LNCaP clone FGC (cell line): ENCODE measurements at places on chromosomes 12 and 14.

GRCh38 chr12:57149245-57149900, 2.0 kb upstream of the LRP1-AS start:
- DNase-seq = no peak

DNA sequence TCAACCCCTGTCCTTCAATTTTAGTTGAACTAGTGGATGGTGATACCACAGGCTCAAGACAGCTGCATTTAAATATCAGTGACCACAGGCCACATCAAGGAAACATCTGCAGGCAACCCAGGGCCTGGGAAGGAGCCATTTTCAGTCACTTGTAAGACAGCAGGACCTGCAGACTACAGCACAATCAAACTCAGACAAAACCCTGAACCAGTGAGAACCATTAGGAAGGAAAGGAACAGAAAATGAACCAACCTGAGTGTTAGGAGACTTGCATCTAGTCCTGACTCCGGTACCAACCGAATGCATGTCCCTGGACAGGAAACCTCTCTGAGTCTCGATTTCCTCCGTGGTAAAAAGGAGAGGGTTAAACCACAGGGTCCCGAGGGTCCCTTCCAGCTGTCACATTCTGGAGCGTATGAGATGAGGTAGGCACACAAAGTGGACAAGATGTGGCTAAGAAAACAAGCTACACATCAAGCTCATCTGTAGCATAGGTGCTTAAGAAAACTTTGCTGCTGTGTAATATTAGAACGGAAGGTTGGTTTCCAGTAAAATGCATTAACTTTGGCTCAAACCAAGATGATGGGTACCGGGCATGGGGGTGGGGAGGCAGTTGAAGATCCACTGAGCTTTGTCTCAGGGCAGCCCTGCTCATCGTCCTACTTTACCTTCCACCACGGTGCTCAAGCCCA, 1.6 kb upstream of the CDKN1B start:
- DNase-seq = no peak

- peak; percentile 37 for DNase-seq
Measured at GRCh38 chr12:49201595-49202295, 12.9 kb upstream of the TUBA1A start.

GRCh38 chr12:53159195-53159839, 21.2 kb upstream of the ZNF740 start:
- DNase-seq = peak; percentile 43

DNA sequence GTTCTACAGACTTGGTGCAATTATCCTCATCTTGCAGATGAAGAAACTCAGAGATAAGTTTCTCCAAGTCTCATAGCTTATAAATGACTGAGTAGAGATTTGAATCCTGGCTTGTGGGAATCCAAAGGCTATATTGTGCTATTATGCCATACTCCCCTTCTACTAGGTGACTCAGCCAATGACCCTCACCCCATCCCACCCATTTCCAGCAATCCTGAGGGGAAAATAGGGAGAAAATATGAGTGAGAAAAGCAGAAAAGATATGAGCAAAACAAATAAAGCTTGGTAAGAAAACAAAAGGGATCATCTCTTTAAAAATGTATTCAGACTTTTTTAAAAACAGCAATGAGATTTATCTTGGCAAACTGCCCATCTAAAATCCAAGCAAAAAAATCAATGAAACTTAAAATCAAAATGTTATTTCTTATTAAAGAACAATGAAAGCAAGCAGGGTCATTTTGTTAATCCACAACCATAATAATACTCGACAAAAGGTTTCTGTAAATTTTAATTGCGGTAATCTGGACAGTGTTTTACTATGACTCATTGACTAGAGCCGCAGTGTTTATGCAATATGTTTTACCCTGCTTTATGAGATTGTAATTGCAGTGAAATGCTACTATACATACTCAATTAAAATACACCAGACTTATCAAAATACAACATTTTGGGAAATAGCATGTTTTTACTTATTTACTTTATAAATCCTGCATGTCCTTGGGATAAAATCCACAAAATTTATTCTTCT, 13.1 kb upstream of the LGR5 start:
- DNase-seq = no peak

DNA sequence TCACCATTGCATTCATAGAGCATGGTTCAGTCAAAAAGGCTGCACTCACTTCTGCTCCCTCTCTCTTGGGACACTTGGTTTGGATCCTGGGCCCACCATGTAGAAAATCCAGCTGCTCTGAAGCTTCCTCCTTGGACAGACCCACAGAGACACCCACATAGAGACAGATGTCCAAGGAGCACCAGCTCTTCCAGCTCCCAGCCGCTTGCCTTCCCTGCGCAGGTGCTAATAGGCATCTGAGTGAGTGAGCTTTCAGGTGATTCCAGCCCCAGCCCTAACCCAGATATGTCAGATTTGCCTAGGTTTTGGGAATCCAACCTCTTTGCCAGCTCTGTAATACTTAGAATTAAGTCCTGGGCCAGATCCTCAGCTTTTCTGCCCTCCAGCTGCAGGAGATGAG, 38.6 kb downstream of the DLK1 start:
- DNase-seq = no peak
